Activated gamma-delta T cell treated with Interleukin-2 at 50 U/mL for 16 hours (primary cell): ENCODE measurements at places on chromosomes 5 and 9.

GRCh38 chr5:107519900-107520354 lies 150.8 kb downstream of the EFNA5 start:
- DNase-seq: no peak

- no peak for DNase-seq
Observed at GRCh38 chr5:26390608-26391007, 647.8 kb downstream of the CDH9 start.

DNA sequence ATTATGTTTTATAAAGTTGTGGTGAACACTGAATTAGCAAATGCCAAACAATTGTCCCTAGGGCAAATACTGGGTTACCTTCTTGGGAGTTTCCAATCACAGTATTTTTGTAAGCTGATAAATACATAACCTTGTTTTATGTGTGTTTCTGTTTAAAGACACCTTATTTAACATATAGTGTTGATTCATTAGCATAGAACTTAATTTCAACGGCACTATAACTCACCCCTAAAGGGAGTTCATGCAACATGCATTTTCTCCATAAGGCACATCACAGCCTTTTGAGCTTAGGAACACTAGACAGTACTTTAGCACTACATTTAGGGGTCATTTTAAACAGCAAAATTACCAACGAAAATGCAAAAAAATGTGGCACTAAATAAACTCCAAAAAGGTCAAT lies 74.2 kb upstream of the TYRP1 start:
- no peak for DNase-seq

- DNase-seq: no peak
Observed at GRCh38 chr5:176186107-176186506, 52.1 kb upstream of the SIMC1 start.

- DNase-seq: no peak
Observed at GRCh38 chr5:172506921-172507320, 52.6 kb upstream of the SH3PXD2B start.

- no peak for DNase-seq
Observed at GRCh38 chr9:136572828-136573625, 27.2 kb upstream of the NOTCH1 start.

DNA sequence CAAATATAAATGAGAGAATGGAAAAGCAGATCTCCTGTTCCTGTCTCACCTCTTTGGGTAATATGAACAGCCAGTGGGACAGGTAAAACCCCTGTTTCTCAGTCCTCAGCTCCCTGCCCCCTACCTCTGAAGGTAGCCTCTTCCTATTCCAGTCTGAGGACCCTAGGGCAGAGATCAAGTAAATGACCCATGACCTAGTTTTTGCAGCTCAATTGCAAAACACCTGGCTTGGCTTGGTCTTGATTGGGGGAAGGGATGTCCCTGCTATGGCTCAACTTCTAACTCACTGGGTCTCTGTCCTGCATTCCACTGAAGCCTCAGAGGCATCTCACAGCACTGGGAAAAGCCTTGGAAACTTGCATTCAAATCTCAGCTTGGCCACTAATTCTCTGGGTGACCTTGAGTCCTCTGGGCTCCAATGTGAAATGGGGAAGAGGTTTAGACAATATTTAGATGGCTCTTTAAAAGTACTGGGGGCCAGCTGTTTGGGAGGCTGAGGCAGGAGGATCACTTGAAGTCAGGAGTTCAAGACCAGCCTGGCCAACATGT lies 1.6 kb upstream of the GALT start:
- DNase-seq: no peak

GRCh38 chr5:169301386-169301934 lies 521 bp upstream of the SLIT3 start:
- no peak for DNase-seq

DNA sequence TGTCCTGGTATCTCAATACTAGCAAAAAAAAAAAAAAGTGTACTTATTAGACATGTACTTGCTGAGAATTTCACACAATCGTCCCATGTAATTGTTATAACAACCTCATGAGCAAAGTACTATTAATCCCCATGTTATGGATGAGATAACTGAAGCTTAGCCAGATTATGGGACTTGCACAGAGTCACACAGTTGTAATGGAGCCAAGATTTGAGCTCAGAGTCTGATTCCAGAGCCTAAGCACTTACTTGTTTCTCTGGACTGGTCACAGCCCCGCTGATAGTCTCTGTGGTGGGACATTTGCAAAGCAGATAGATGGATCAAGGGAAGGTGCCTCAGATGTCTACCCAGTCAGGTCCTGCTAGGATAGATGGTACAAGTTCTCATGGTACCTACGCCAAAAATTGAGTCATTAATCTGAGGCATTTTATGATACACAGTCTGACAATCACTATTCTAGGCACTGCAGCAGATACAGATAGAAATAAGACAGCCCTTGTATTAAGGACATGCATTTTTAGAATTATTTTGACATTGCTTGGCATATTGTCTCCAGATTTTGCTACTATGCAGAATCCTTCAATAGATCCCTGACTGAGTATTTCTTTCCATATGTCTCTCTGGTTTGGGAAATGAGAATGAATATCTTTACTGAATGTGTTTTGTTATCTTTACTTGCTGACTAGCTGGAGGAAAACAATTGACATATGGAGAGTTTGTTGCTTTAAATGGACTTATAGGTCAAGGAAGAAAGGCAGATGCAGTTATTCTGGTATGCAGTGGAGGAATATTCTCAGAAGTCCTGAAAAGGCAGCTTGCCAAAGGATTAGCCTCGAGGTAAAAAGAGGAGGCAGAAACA lies 149.5 kb downstream of the ADAMTSL1 start:
- no peak for DNase-seq

DNA sequence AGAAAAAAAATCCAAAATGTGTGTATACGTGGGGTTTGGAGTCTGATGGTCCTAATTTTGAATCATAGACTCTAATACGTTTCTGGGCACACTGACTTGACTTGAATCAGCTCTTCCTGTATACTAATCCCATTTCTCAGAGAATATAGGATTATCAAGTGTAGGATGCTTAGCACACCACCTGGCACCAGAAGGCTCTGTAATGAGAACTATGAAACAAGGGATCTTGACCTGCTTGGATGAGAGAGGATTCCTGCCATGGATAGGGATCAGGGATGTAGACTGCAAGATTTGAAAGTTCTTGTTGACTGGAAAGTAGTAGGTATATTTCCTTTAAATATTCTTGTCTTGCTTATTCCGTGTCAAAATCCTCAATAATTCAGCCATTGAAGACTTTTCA lies 7.8 kb downstream of the HSPA4 start:
- no peak for DNase-seq

- no peak for DNase-seq
Observed at GRCh38 chr5:55577353-55578060, 42.7 kb upstream of the PLPP1 start.

DNA sequence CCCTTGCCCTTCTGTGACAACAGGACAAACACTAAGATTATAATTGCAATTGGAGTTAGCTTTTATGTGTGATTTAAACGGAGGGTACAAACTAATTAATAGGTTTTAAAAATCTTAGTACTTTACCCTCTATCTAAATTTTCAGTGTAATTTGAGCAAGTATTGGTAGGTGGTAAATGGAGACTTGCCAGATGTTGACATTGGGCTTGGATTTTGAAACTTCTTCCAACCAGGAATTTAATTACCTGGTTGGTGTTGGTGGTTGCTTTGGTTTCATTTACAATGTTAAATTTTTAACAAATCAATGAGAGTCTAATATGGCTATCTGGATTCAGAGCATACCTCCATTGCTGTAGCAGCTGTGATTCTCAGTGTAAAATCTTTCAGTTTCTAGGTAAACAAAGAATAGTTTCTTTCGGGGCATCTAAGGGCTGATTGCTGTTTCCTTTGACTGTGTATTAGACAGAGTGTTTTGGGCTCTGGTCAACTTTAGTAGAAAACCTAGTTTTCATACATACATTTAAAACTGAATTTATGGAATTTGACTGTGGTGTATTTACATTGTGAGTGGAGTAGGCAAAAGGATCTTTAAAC lies 1.9 kb downstream of the DAPK1 start:
- DNase-seq: no peak

DNA sequence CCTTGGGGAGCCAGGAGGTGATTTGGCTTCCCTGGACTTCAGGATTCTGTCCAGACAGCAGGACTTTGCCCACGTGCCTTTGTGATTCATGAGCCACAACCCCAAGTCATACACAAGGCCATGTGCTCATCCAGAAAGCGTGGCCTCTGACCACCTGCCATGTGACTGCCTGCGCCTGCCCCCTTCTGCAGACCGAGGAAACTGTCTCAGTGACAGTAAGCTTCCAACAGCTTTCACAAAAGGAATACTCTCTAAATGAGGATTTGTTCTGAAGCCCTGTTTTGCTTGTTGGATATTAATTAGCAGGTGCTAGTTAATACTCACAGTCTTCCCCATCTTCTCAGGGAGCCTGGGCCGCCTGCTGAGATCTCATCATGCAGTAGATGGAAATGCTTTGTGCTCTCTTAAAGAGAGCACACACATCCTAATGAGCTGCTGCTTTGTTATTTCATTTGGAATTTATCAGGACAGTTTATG lies 36.9 kb upstream of the ANGPTL2 start:
- no peak for DNase-seq

DNA sequence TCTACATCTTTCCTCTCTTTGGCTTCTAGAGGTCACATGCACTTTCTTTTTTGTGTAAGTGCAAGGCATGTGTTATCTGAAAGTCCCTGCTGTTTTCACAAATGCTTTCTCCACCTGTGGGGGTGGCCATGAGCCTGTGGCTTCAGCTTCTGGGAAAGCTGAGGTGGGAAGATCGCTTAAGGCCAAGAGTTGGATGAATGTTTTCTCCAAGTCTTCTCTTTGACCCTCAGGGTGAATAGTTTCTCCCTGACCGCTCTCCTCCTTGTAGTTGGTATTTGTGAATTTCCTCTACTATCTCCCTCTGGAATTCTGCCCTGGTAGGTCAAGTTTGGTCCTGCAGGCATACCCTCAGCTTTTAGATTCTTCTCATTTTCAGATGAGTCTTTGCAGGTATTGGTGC lies 74.2 kb downstream of the UGCG start:
- DNase-seq: no peak

DNA sequence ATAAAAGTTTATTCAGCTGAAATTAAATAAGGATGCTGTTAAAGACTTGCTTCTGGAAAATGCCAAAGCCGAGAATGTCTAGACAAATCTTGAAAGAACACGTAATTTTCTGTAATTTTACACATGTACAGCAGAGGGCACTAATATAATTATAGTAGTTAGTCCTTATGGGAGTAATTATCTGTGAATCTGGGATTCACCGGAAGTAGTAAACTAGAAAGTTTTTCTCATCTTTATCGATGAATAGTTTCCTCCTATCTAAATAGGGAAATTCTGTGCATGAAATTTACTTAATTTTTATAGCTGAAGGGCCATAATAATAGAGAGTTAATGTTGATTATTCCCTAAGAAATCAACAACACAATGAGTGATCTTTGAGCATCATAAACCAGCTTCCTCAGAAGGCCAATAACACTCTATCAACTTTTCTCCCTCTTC lies 18.4 kb upstream of the CNTLN start:
- no peak for DNase-seq

DNA sequence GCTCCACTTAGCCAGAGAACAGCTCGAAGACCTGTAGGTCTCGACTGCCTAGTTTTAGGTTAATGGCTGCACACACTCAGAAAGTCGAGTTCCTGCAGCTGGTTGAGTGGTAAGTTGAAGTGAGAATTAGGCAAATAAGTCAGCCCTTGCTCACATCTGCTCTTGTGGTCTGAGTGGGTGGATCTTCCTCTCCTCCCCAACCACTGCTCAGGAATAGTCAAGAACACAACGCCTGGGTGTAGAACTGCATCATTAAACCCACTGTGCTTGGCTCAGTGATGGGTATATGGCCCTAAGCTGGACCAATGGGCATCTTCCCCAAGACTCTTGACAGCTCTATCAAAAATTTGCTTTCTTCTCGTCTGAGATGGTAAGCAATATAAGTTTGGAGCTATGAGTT lies 20.9 kb upstream of the ADAM19 start:
- no peak for DNase-seq

DNA sequence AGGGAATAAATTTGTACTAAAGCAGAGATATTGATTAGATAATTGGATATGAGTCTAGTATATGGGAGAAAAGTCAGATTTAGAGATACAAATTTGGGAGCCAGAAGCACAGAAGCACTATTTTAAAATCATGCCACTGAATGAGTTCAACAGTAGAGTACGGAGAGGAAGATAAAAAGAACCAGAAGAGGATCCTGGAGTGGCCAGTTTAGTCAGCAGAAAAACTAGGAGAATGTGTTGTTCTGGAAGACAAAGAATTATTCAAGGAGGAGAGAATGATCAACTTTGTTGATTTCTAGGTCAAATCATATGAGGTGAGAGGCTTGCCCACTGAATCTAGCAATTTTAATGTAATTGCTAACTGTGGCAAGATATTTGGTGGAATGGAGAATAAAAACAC lies 67.0 kb downstream of the NIPBL start:
- DNase-seq: no peak

- no peak for DNase-seq
Observed at GRCh38 chr5:35741971-35742370, 114.7 kb upstream of the IL7R start.

GRCh38 chr5:144009116-144009515 lies 161.3 kb downstream of the YIPF5 start:
- no peak for DNase-seq

DNA sequence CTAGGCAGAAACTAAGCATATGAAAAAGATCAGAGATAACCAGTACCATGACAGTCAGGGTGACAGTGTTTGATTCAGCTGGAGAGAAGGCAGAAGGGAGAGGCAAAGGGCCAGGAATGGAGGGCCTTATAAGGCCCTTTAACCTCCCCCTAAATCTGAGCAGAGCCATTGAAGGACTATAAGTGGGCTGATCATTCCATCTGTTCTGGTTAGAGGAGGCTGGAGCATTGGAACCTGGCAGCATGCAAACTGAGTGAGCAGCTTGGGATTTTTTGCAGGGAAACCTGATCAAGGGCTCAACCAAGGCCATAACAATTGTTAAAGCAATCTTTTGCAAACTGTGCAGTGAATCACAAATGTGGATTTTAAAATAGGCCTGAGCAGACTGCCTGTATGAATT lies 174.5 kb upstream of the DAP start:
- DNase-seq: no peak

- no peak for DNase-seq
Observed at GRCh38 chr5:78527054-78527859, 121.3 kb downstream of the LHFPL2 start.

DNA sequence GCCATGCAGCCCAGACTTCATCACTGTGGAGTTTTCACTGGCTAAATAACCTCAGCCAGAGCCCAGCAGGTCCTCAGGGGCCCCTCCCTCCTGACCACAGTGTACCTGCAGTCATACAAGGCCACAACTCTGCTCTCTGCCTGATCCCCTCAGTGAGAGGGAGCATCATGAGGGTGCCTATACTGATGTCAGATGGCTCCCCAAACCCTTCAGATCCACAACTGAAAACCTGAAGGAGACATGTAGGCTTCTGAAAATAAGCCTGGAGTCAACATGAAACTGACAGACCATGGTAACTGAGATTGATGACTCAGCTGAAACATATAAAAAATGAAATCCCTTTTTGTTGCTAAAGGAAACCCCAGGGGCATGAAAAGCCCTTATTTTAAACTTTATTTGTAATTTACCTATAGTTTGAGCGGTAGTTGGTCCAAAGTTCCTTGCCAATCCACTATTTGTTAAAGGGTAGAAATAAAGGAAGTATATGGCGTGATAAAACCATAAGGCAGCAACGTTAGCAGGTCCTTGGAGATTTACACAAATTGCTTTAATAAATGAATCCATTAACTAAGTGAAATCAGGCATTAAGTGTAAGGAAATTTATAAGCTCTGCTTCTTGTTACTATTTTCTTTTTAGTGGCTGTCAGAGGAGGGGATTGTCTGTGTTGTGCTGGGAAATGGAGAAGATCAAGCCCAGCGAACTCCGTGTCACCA lies 68.3 kb downstream of the FGF1 start:
- no peak for DNase-seq
